ENCODE measurements at places on chromosomes 2 and 18.
A peak's percentile ranks its signal among the peaks of the same experiment; 100 is the strongest.

DNA sequence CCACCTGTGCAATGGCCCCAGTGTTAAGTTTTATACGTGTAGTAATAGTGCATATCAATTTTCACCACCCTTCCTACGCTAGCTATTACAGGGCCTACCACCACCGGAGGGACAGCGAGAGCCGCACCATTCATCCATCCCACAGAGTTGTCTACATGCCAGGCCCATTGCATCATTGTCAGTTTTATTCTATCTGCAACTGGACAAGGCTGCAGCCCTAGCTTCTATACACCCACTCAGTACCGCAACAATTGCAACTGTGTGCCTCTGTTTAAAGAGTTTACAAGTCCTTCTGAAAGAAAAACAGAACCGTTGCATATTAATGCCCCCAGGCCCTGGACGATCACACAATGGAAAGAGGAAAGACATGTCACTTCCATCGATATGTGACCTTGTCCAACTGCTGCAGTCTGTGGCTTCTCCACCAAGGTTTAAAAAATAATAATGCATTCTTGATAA, 58.6 kb downstream of the ZEB2 start:
- DNase-seq: no peak

DNA sequence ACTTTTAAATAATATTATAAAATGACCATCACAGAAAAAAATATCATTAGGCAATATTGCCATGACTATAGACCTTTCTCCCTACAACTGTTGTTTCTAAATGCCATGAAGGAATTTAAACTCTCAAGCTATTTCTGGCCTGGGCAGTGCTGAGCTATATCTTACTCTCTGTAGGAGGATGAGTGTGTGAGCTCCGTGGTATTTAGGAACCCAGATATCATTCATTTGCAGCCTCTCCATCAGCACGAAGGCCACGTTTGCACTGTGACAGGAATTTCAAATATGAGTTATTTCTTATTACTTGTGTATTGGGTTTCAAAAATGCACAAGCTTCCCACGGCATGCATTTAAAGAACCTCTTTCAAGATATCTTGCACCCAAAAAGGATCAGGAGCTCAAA, 35.0 kb upstream of the SOX11 start:
- no peak for DNase-seq

DNA sequence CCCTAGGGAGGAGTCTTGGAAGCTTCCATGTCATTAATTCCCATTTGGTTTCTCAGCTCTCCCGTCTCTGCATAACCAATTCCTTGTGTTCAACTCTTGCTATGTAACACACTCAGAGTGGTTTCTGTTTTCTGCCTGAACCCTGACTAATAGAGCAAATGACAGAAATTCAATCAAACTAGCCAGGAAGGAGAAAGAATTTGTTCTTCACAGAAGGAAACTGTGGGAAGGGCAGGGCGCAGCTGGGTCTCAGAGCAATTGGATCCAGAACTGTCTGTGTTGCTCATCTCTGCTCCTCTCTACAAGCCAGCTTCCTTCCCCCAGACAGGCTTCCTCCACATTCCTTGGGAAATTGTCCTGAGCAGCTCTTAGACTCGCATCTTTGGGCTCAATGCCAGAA, 269.8 kb downstream of the TNS1 start:
- no peak for DNase-seq

GRCh38 chr2:43102366-43103092, 123.9 kb downstream of the ZFP36L2 start:
- DNase-seq: no peak

DNA sequence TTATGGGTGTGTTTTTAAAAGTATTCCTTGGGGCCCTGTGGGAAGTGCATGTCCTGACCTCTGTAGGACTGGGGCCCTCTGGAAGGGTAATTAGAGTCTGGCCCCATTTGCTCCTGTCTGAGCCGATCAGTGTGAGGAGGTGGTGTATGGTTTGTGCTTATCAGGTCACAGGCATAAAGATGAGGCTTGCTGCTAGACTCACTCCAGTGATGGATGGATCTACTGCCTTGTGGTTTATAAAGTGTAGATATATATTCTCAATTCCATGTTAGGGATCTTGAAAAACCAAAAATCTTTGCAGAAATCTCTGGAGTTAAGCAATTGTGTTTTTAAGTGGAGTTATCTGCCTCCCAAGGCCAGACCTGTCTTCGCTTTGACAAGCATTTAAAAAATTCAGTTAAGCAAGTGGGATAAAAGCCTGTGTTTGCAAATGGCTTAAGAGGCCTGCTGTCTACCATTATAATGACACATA, 182.4 kb downstream of the PTPRM start:
- no peak for DNase-seq

GRCh38 chr18:22494771-22495170, 77.1 kb upstream of the CTAGE1 start:
- no peak for DNase-seq

- no peak for DNase-seq
Observed at GRCh38 chr2:122750095-122750494, 994.6 kb downstream of the TSN start.

GRCh38 chr18:78742218-78742745, 237.3 kb upstream of the SALL3 start:
- no peak for DNase-seq

DNA sequence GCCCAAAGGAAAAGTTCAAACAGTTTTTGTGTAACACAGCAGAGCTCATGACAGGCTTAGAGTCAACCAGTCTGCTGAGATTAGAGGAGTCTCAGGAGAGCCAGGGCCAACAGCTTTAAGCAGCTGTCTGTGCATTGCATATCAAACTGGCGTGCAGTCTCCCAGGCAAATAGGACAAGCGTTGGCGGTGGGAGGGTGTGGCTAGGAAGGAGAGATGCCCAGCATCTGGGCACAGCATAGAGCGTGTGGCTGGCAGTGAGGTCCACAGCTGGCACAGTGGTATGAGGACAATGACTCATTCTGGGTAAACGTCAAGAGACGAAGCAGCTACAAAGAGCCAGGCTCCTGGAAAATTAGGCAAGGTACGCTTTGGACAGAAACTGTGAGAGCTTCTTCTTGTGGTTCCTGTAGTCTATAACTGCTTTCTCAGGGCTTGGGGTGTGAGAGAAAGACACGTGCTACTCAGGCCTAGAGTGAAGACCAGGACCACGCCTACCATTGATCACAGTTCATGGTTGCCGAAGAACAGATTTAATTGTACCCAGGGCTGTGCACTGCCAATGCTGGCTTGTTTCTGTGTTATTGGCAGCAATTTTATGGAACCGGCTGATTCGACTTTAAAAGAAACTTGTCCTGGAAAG, 14.8 kb downstream of the ZAP70 start:
- no peak for DNase-seq

DNA sequence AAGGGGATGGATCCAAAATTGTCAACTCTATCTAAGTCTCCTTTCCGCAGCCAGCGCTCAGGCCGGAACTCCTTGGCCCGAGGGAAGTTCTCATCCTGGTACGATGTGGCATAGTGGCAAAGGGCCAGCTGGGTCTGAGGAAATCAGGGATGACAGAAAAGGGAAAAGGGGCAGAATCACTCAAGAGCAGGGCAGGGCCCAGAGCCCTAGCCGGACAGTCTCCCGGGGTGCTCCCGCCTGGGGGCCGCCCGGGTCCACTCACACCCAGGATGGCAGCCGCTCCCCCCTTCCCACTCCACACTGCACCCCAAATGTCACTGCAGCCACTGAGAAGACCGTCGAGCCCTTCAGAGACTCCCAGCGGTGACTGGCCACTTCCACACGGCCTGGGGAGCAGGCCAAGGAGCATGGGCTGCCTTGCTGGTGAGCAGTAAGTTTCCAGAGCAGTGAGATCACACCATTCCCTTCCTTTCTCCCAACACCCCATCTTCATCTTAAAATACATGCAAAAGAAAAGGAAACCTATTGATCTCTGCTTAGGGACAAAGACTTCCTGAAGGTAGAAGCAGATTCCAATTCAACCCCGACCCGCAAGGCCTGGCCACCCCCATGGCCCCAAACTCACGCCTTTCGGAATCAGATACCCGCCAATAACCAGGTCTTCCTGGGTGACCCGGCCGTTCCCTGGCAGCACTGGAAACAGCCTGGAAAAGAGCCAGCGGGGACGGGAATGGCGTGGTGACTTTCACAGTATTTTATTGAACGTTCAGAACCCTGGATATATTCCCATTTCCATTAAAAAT, 26.7 kb downstream of the CYP27C1 start:
- no peak for DNase-seq

DNA sequence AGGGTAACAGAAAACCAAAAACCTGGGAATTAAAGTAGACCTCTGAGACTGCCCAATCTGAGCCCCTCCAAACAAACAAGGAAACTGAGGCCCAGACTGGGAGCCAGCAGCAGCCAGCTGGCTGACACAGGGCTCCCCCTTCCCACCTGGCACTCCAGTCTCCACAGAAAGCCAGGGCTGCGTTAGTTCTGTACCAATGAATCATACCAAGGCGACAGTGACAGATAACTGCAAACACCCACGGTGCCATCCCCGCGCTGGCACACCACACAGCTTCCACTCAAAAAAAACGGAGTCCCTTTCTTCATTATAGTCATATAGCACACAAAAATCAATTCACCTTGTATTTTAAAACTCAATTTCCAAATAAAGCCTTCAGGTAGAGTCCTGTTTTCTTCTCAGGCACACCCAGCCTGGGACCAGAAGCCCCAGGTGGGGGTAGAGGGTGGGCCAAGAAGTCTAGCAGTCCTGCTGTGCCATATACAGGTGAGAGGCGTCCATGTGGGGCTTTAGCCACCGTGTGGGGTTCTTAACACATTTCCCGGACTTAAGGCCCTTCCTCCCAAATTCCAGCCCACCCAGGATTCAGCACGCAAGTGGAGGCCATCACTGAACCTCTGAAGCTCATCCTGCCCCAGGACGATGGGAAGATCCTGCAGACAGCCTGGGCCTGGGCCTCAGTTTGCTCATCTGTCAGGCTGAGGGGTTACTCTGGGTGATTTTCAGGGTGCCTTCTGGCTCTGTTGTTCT, 1.2 kb downstream of the PER2 start:
- no peak for DNase-seq

GRCh38 chr2:176599796-176600485, 330.7 kb downstream of the MTX2 start:
- DNase-seq: no peak

DNA sequence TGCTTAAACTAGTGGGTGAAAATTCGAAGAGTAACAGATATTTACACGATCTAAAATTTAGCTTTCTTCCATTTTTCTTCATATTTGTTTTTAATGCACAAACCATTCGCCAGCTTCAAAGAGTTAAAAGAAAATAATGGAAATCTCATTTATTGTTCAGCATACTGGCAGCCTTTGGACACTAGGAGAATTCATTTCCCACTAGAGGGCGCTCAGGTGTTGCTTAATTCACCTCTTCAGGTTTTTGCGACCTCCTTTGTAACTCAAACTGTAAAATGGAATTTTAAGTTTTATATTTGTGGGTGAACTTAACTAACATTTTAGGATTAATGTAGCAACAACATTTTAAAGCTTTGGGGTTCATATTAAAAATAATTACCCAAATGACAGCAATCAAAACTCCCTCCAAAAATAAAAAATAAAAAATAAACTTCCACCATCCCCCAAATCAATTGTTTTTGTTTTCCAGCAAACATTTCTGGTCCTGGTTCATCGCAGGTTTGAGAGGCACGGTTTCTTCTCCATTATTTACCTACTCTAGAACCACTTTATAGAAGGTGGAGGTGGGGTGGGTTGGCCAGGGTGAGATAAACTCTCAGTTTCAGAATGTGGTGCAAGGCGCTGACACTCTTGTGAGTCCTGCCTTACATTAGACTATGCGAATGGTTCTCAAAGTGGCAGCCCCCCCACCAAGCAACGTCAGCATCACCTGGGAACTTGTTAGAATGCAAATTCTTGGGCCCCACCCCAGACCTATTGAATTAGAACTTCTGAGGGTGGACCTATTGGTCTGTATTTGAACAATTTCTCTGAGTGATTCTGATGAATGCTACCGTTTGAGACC, 24.7 kb upstream of the PNPT1 start:
- DNase-seq: peak; percentile 30

DNA sequence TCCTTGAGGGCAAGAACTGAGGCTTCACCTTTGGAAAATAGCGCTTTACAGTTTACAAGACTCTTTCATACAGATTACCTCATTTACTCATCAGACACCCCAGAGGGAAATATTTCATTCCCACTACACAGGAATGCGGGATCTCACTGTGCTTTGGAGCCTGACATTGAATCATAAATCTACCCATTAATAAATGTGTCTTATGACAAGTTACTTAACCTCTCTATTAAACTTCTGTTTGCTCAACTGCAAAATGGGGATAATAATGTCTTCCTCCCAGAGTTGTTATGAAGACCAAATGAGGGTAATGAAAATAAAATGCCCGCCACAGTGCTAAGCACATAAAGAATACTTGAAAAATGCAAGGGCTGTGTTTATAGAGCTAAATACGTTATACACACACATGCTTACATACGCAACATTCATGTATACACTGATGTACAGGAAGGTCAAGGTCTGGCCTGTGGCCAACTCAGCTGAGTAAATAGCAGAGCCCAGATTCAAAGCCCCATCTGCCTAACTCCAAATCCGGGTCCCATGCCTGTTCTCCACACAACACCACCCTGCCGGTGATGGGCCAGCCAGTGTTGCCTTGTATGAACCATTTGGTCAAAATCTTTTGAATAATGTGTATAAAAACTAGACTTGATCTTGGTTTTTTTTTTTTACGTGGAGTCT, 77.8 kb upstream of the STPG4 start:
- DNase-seq: no peak

- DNase-seq: no peak
Observed at GRCh38 chr2:206392118-206392517, 51.2 kb upstream of the ADAM23 start.

DNA sequence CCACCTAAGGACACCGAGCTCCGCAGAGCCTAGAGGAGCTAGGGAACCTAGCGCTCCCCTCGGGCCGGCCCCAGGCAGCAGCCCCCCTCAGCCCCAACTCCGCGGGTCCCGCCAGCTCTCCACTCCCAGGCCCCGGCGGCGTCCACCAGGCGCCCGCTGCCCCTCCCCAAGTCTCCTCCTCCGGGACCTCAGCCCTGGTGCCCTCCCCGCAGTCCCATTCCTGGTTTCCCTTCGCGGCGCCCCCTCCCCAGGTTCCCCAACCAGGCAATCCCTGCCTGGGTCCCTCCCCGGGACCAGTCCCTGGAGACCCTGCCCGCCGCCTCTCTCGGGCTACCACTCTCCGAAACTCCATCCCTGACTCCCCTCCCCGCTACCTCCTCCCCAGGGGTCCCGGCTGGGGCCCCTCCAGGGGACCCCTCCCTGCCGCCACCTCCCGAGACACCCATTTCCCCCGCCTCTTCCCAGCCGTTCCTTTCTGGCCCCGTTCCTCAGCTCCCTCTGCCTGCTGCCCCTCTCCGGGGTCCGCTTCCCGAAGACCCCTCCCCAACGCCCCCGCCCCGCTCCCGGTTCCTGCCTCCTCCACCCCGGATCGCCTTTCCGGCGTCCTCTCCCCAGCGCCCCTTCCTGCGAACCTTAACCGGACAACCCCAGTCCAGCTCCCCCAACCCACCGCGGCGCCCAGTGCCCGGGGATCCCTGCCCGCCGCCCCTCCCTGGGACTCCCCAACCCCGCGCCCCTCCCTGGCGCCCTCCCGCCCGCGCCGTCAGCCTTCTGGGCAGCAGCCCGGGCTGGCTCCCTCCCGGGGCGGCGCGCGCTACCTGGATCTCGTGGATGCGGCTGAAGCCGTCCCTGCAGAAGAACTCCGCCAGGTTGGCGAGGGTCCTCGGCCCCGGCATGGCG, 678 bp downstream of the CYP27C1 start:
- DNase-seq: no peak
